Fibroblast of lung (primary cell): ENCODE measurements at places on chromosomes 13 and 19.

GRCh38 chr13:99892196-99892613 is 79.4 kb downstream of the ZIC5 start:
- DNase-seq, result no peak

GRCh38 chr19:55369653-55370304 is 484 bp downstream of the IL11 start:
- DNase-seq, result peak; percentile 58

DNA sequence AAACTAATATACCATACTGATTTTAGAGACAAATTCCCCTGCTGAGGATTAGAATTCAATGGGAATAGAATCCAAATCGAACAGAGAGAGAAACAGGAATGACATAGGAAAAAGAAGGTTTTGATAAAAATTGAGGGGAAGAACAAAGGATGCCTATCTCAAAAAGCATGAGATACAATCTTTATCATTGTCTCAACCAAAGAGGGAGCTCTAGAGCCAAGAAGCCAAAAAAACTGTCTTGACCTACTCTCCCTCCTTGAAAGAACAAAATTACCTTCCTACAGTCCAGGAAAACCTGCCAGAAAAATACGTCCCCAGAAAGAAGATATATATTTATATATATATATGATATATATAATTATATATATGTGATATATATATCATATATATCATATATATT is 39.2 kb upstream of the MIR17HG start:
- DNase-seq, result no peak

- no peak for DNase-seq
Measured at GRCh38 chr13:24741016-24741662, 22.8 kb upstream of the RNF17 start.

GRCh38 chr19:33096005-33096404 is 15.0 kb downstream of the GPATCH1 start:
- no peak for DNase-seq

DNA sequence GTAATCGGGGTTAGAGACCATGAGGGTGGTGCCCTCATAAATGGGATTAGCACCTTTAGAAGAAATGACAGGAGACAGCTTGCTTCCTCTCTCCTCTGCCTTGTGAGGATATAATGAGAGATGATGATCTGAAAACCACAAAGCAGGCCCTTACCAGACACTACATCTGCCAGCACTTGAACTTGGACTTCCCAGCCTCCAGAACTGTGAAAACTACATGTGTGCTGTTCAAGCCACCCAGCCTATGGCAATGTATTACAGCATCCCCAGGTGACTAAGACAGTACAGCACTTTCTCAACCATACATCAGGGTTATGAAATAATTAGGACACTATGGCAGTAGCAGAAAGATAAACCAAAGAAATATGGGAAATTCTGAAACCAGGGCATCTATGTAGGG is 7.4 kb downstream of the ZNF564 start:
- DNase-seq, result no peak

- DNase-seq, result no peak
Measured at GRCh38 chr13:50690006-50690405, 153.5 kb downstream of the DLEU7 start.

DNA sequence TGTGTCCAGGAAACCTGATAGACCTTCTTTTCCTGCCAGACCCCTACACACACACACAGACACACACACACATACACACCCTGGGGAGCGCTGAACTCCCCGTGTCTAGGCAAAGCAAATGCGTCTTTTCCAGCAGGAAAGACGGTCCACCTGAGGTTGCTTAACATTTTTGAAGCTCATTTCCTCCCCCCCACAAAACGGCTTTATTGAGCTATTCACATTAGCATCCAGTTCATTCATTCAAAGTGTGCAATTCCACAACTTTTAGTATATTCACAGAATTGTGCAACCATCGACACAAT is 3.4 kb downstream of the GSX1 start:
- no peak for DNase-seq

GRCh38 chr13:34437873-34438272 is 504.2 kb upstream of the NBEA start:
- DNase-seq, result no peak

DNA sequence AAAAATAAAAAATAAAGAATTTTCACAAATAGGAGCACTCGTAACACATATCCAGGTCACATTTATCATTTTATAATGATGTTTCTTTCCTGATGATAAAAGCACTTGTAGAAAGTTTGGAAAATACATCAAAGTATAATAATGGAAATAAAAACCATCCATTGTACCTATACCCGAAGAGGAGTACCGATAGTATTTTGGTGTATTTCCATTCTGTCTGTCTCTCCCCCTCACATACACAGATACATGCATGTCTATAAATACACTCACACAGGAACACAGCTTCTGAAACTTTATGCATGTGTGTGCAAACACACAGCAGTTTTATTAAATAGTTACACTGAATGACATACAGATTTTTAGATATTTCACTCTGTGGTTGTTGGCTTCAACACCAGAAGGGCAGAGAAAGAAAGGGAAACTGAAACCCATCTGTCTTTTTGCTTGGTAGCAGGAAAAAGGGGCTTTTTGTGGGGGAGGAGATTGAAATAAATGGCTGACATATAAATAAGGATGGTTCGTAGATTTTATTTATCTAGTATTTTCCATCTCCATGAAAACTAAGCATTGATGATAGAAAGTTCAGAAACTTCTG is 114.8 kb downstream of the LRCH1 start:
- DNase-seq, result peak; percentile 31
